ENCODE measurements at places on chromosomes 12 and 14. TPM values are rescaled to one million over a fixed set of nuclear protein-coding genes. Genes with fewer than 3 reads are reported as not detected.

TAS2R20 gene
- 1.8 TPM for total RNA-seq

IKBIP gene
- total RNA-seq: 12.3 TPM

PTHLH gene
- total RNA-seq: 8.1 TPM

OXA1L gene
- 72.2 TPM for total RNA-seq

ZNF605 gene
- total RNA-seq: 7.0 TPM

- DNase-seq: no peak
These were observed 277.5 kb downstream of the NUAK1 start for GRCh38 chr12:105861227-105861626.

DNA sequence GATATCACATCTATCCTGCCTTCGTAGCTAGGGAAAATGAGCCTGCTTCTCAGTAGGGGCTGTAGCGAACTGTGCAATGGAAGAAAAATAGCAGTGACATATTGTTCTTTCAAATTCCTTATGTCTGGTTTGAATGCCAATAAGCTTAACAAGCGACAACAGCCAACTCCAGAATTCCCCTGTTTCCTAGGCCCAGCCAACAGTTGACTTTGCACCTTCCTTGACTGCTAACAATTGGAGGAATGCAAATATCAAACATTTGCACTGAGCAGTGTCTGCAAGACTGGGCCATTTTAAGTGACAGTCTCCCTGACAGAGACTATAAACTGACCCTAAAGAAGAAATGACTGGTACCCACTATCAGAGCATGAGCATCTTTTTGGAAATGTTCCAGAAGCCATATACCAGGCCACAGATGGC lies 12.0 kb upstream of the SERPINA1 start:
- DNase-seq: no peak

DNA sequence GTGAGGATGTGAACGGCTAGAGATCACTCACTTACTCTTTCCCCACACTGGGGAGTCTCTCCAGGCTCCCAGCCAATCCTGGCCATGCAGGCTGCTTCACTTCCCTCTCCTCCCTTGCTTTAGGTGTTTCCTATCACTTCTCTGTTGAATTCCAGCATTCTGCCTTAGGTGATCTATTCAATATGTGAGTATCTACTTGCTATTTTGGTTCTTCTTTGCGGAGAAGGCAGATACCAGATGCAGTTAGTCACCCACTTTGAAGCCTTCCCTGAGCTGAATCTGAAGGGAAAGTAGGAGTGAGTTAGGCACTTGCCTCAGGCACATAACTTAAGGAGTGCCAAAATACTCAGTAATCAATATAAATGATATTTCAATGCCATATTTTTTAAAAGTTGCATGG lies 36.0 kb upstream of the FAR2 start:
- no peak for DNase-seq

DNA sequence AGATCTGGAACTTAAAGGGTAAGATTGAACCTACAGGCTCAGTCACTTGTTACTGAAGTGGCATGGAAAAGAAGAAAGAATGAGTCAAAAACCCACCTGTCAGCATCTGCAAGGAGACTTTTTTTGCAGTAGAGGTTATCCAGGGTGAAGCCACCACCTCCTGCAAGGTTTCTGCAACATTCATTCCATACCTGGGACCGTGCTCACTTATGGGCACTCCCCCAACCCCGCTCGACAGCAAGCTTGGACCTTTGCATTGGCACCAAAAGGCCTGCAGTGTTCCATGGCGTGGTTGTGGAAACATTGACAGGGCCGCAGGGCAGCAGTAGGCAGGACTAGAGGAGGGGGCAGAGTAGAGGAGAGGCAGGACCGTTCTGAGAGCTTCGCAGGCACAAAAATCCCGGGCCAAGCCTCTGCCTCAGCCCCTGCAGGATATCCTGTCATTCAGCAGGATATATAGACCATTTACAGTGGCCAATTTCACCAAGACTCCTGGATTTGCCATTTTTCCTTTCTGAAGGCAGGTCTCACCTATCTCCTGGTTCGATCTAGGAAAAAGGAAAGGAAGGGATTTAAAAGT lies at the start of gene STAB2:
TSS of gene STAB2 (plus strand) at position 483 of the 580 bp plus-strand sequence. CDS start 204 bp downstream, outside the sequence.
- no peak for DNase-seq

GRCh38 chr12:70078161-70078560 lies 165.1 kb upstream of the CNOT2 start:
- DNase-seq: no peak

- DNase-seq: no peak
These were observed 1.7 kb downstream of the WNT1 start for GRCh38 chr12:48979602-48980388.

DNA sequence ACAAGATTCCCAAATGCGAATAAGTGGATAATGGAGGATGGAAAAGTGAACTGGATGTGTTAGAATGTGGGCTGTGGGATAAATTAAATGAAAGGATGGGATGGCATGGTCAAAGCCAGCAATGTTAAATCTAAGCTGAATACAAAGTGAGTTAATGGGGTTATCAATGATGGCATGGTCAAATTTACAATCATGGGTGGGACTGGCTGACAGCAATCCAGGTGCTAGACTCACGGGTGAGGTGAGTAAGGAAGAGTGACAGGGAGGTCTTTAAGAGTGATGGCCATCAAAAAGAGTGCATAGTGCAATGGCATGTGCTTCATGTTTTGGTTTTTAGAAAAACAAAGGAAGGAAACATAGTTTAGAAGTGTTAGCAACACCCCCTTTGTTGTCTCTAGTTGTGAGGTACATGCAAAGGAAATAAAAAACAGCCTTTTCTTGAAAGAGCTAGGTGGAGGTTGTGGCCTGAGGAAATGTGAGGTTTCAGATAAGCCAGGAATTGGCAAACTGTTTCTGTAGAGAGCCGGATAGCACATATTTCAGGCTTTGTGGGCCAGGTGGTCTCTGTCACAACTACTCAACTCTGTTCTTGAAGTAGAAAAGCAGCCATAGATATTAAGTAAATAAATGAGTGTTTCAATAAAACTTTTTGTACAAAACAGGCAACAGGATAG lies 328.7 kb downstream of the RPL10L start:
- no peak for DNase-seq

- DNase-seq: no peak
These were observed 110.0 kb downstream of the ESR2 start for GRCh38 chr14:64184103-64184729.

- no peak for DNase-seq
These were observed 187.7 kb downstream of the GALC start for GRCh38 chr14:87805315-87805723.
